ENCODE measurements at places on chromosomes 11 and 22.

GRCh38 chr22:50561401-50562358 is 1.0 kb downstream of the SYCE3 start:
- no peak for DNase-seq

- no peak for DNase-seq
Measured at GRCh38 chr11:128506356-128506755, 81.0 kb downstream of the ETS1 start.

- no peak for DNase-seq
Measured at GRCh38 chr22:38944653-38945052, 12.8 kb upstream of the APOBEC3A start.

DNA sequence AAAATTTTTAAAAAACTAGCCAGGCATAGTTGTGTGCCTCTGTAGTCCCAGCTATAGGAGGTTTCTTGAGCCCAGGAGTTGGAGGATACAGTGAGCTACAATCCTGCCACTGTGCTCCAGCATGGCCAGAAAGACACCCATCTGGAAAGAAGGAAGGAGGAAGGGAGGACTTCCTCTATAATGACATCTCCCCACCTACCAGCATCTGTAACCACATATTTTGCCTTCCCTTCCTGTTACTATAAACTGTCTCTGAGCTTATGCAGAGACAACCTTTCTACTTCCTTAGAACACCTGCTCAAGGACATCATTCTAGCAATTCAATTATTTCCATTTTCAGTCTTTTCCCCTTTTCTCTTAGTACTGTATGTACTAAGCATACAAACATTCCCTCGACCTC is 2.2 kb upstream of the NUP160 start:
- no peak for DNase-seq

DNA sequence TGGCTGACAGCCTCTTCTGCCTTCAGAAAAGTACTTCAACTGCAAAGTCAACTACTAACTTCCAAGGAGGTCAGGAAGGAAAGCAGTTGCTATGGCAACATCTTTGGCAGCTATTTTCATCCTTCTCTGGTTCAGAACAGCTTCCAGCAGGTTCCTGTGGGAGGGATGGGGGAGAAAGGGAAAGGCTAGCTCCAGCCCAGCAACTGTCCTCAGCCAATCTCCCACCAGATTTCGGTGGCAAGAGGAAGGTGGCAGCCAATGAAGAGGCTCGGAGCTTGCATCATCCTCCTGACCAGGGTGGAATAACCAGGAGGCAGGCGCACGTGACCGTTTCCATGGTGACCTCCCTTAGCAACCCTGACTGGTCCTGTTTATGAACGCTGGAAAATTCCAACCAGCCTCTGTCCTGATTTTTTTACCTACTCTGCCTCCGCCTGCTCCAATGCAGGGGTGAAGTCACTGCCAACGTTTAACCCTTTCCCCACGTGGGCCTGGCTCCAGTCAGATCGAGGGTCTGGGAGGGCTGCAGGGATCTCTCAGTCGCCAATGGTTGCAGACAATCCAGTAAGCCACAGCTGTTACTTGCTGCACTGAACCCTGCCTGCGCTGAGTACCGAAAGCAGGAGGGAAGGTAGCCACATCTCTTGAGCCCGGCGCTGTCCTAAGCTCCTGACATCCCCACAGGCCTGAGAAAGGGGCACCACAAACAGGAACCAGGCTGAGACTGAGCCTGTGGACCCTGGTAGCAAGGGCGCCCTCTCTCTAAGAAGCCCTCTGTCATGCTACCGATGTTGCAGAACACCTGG is 11.2 kb upstream of the MALAT1 start:
- DNase-seq: peak; percentile 99

DNA sequence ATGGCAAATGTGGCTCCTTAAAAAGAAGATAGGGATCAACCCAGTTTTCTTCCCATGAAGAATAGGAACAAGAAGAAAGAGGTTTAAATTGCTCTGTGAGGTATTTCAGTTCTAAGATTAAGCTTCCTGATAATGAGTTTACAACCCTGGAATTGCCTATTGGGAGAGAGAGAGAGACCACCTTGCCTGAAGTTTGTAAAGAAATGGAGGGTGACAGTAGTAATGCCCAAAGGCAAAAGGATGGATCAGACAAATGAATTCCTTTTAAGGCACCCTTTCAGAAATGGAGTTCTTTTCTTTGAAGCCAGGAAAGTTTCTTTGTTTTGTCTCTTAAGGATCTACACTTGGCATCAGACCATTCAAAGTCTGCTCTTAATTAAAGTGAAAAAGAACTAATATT is 74.3 kb downstream of the DDIAS start:
- no peak for DNase-seq

GRCh38 chr22:24474221-24474620 is 20.9 kb upstream of the UPB1 start:
- no peak for DNase-seq

GRCh38 chr11:9357041-9357440 is 27.4 kb upstream of the IPO7 start:
- no peak for DNase-seq

GRCh38 chr22:19576460-19577421 is 52.5 kb upstream of the CLDN5 start:
- no peak for DNase-seq

DNA sequence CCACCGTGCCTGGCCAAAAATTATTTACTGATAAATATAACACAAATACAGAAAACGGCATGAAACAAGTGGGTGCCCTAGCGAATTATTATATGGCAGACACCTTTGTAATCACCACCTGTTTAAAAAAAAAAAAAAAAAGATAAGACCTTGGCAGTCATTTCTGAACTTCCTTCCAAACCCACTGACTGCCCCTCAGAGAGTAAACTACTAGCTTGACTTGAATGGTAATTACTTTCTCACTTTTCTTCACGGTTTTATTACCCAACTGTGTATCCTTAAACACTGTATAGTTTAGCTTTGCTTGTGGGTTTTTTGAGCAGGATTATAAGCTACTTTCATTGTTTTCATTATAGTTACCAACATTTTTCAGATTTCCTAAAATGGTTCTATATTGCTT is 23.7 kb downstream of the SFI1 start:
- DNase-seq: no peak

DNA sequence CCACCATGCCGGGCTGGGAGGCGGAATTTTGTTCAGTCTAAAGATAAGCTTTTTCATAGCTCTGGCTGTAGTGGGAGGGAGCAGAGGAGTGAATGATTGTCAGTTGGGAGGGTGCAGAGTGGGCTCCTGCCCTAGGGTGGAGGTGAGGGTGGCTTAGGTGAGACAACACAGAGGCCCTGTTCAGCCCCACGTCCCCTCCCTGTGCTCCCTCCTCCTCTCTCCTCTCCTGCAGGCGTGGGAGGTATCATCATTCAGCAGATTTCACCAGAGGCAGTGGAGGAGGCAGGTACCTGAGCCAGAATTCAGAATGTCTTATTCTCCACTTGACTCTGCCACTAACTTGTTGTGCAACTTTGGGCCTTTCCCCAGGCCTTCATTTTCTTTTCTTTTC is 1.7 kb upstream of the THRSP start:
- DNase-seq: no peak

- no peak for DNase-seq
Measured at GRCh38 chr22:19592464-19592863, 68.3 kb upstream of the CLDN5 start.

GRCh38 chr11:16876837-16877236 is 137.4 kb downstream of the PLEKHA7 start:
- no peak for DNase-seq

DNA sequence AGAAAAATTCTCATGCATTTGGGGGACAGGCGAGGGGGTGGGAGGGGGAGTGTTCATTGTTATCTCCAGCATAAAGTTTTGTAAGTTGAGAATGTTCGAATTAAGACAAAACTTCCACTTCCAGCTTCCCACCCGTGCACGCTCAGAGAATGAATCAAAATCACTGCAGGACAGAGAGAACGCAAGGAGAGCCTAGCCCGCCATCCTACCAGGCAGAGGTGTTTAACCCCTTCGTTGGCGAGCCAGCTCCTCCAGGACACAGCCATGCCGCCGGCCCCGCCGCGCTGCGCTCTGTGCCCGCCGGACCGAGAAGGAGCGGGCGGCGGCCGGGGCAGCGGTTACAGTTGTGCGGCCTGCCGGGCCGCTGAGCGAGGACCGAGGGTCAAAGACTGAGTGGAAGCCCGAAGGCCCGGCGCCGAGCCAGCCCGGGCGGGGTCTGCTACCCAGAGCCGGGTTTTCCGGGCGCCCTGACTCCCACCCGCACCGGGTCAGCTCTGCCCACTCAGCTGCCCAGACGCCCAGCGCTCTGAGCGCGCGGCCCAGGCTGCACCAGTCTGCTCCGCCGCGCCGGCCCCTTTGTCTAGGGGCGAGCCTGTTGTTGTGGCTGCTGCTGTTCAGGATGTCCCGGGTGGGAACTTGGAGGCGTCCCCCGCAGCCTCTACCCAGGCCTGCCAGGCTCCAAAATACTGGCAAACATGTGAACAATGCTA is at the start of gene NOX4:
Gene NOX4, minus strand, starts transcription at position 395 of the 710 bp plus-strand sequence. Its CDS starts 129 bp downstream, at position 266.
- DNase-seq: no peak

DNA sequence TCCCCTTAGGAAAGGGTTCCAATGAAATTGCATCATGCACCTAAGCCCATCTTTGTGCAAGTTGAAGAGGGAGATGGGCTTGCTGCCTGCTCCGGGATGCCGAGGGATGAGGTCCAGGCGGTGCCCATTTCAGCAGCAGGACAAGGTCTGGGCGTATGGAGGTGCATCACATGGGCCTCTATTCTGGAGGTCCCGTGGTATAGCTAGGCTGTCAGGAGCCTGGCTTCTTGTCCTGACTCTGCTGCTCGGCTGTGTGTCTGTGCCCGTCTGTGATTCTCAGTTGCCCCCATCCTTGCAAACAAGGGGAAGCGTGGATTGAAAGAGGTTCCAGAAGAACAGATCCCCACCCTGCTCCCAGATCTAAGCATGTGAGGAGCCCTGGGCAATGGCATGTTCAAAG is 130.0 kb downstream of the OSBP2 start:
- no peak for DNase-seq

GRCh38 chr11:122721964-122722266 is 66.4 kb downstream of the UBASH3B start:
- no peak for DNase-seq

GRCh38 chr11:132638423-132638822 is 893.9 kb downstream of the OPCML start:
- DNase-seq: no peak

GRCh38 chr11:133605482-133605881 is 73.2 kb upstream of the OPCML start:
- DNase-seq: no peak

DNA sequence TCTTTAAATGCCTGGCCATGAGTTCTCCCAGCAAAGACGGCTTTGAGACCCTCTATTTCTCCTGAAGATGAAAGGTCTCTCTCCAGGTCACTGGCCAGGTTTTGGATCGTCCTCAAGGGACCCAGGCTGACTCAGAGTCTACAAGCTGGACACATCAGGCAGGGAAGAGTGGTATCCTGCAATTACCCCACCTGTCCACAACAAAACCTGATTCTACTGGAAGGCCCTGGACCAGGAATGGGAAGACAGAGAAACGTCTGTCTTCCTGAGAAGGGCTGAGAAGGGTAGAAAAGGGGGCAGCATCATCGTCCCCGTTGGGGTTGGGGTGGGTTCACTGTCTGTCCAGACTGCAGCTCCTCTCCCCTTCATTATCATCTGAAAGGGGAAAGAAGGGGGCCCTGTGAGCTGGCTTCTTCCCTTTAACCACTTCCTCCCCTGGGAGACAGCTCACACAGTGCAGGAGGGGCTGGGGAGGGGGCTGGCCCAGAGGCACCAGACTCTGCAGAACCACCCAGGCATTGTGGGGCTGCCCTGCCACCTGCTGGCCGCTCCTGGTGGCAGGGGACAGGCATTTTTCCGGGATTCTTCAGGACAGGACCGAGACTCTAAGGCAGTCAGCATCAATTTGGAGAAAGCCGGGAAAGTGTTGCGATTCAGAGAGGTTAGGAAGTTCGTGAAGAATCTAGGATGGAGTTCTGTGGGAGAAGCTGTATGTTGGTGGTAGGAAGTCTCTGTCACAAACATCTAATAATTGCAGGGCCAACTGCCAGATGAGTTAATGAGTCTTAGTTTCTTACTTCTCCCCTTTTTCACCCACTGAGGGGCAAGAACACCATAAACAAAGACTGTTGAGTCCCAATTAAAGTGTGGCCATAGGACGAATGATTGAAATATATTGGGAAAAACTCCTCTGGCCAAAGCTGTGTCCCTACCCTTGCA is 57.6 kb downstream of the SYN3 start:
- DNase-seq: peak; percentile 2

GRCh38 chr11:17385926-17386325 is 2.5 kb downstream of the KCNJ11 start:
- DNase-seq: no peak

GRCh38 chr11:128929991-128930390 is 12.7 kb downstream of the TP53AIP1 start:
- DNase-seq: no peak

GRCh38 chr11:13333456-13333957 is 55.9 kb downstream of the BMAL1 start:
- no peak for DNase-seq

DNA sequence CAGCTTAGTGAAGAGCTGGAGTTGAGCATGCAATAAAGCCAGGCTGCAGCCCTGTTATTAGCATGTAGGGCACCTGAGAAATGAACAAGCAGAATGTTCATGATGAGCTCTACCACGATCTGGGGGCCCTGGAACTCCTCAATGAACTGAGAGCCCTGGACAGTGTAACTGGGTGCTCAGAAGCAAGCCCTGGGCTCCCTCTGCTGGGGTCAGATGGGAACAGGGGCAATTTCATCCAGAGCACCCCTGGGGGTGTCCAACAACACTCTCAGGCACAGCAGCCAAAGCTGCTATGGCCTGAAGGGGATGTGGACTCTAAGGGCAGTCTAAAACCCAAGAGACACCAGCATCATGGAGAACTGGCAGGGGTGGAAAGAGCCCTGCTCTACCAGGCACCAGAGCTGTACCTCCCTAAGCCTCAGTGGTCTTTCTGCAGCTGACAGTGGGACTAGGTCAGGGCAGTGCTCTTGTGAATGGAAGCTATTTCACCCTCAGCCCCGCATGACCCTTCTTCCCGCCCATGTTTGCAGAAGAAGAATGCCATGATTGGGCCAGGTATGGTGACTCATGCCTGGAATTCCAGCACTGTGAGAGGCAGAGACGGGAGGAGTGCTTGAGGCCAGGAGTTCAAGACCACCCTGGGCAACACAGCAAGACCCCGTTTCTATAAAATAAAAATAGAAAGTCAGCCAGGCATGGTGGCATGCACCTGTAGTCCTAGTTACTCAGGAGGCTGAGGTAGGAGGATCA is 28.9 kb downstream of the THOC5 start:
- peak; percentile 3 for DNase-seq

All from NCI-H526 treated with DMSO at 0.1 percent for 48 hours (cell line).